ENCODE measurements at places on chromosomes 6 and 20.

DNA sequence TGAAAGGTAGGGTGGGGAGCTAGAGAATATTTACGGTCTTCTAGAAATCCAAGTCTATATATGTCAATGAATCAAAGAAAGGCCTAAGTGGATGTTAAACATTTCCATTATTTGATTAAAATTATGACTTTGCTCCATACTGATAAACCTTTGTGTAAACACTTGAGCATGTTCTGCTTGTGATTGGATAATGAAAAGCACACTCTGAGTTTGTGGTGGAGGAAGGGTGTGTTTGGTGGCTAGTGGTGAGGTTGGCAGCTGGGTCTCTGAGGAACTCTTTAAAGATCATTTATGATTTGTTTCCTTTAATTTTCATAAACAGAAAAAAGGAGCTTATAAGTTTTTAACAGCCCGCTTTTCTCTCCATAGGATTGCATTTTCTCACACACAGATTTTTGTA lies 84.7 kb downstream of the RFPL4B start:
- no peak for DNase-seq

DNA sequence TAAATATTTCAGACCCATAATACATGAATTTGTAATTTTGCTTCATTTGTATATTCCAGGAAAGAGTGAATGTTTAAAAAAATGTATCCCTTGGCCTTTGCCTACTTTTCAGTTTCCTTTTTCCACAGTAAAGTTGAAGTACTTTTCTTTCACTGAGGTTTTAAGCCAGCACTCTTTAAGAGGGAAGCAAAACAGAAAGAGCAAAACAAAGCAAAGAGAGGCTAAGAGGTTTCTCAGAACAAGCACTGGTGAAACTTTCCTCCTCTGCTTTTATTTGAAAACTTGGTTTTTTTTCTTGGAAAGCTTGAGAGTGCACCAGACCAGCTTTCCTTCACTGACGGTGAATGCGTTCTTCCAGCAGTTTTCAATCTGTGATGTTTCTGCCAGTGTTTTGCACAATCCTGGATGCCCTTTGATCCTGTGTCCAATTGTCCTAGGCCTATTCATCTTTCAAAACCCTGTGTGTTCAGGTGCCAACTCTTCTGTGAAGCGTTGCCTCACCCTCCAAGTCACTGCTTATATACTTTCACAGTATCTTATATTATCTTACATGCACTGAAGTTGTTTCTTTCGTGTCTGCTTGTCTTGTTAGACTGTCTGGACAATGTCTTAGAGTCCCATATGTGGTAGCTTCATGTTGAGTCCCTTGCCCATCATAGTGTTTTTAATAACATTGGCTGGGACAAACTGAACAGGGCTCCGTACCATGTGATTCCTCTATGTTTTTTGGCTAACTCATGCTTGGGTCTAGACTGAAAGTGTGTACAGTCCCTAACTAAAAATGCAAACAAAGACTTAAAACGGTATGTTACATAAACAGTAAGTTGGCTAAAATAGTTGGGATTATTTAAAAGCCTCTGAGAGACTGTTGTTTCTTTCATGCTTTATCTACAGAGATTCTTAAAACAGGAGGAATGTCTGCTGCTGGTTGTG lies 1.9 kb downstream of the RNF217 start:
- no peak for DNase-seq

- no peak for DNase-seq
Measured at GRCh38 chr6:150590446-150590845, 9.2 kb upstream of the PLEKHG1 start.

GRCh38 chr20:4946986-4947385 lies 54.3 kb downstream of the SLC23A2 start:
- DNase-seq: no peak

DNA sequence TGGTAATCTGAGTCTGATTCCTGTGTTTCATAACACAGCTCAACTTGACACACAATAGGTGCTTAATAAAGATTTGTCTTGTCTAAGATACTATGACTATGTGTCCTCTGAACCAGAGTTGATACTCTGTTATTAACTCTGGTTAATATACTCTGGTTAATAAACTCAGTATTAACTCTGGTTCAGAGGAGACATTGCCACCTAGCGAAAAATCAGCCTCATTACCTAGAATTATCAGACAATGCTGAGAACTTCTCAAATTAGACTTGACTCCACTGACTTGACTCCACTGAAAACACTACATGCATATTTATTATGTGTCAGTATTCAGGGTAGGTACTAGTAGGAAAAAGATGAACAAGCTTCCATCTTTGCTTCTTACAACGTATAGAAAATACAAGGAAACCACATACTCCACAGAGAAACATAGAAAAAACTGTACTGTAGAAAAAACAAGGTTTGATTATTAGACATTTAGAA lies 73.9 kb downstream of the AHI1 start:
- no peak for DNase-seq

- DNase-seq: no peak
Measured at GRCh38 chr6:87308970-87309369, 13.4 kb upstream of the SMIM8 start.

DNA sequence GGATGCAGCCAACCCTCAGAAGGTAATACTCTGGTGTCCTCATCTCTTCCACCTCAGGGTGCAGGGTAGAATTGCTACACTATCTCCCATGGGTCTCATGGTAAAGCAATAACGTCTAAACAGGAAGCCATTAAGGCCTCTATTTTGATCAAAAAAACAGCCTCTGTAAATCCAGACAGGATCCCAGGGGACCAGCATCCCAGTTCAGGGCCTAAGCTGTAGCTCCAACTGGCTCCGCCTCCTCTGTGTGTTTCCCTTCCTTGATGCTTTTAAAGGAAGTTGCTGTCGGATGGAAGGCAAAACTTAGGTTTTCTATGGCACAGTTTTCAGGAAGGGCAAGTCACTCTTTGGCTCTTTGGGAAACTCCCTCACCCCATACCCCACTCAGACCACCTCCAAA lies 222.0 kb downstream of the MAFB start:
- no peak for DNase-seq

DNA sequence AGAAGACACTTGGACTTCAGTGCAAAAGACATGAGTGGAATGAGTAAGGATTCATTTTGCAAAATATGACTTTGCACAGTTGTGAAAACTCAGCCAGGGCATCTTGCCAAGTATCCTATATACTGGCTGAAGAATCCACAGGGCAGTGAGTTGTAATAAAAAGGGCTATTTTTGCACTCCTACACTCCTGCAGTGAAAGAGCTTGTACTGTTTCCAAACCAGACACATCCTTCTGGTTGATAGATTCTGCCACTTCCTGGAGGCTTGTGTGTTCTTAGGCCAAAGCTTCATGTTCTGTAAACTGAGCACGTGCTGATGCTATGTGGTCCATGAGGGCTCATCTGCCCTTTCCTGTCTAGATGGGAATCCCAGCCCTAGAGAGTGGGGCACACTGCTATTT lies 34.9 kb downstream of the GMPR start:
- no peak for DNase-seq

DNA sequence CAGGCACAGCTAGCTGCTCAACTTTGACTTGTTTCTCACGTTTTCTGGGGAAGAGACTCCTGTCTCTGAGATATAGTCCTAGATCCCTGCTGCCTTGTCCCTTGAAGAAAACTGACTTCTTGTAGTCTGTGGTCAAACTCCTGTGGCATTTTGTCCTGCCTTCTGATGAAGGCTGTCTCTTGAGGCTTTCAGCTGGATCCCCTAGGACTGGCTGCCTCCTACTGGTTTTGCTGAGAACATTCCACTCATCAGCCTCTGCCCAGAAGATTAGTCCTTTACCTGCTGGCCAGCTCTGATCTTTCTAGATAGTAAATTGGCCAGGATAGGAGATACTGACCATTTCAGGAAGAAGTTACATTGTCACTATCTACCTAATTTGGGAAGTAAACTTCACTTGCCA lies 71.9 kb upstream of the CNR1 start:
- DNase-seq: no peak

GRCh38 chr20:51171141-51171540 lies 148.2 kb upstream of the KCNG1 start:
- DNase-seq: no peak

DNA sequence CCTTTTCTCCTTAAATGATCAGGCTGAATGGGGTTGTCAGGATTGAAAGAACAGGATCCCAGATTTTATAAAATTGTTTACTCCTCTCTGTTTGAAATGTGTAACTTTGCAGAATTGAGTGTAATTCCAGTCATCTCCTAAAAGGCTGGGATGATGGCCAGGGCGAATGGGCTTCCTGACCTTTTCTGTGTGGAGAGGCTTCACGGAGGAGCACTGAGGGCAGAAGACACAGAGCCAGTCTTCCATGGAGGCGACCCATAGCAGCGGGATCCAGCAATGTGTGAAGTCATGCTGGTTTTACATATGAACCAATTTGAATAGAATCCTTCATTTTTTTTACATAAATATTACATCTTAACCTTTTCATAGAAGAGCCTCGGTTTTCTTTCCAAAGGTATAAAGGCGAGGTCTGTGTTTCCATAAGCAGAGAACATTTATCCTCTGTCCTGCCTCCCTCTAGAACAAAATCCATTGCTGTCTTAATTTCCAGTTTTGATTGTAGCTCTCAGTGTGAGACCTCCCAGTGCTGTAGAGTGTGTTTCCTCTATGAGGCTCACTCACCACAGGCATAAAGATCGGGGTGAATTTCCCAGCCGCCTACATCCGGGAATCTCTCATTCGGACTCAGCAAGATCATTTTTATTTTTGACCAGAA lies 369.7 kb upstream of the FLRT3 start:
- no peak for DNase-seq

- no peak for DNase-seq
Measured at GRCh38 chr20:38603286-38603685, 1.7 kb downstream of the ARHGAP40 start.

- no peak for DNase-seq
Measured at GRCh38 chr6:25176466-25176865, 102.7 kb upstream of the CARMIL1 start.

- DNase-seq: no peak
Measured at GRCh38 chr6:15063253-15063853, 182.5 kb upstream of the JARID2 start.

GRCh38 chr20:45962031-45962755 lies 9.8 kb downstream of the ZNF335 start:
- no peak for DNase-seq

GRCh38 chr20:58327211-58327610 lies 17.7 kb downstream of the RAB22A start:
- no peak for DNase-seq

- no peak for DNase-seq
Measured at GRCh38 chr20:46023999-46024398, 5.0 kb upstream of the SLC12A5 start.

DNA sequence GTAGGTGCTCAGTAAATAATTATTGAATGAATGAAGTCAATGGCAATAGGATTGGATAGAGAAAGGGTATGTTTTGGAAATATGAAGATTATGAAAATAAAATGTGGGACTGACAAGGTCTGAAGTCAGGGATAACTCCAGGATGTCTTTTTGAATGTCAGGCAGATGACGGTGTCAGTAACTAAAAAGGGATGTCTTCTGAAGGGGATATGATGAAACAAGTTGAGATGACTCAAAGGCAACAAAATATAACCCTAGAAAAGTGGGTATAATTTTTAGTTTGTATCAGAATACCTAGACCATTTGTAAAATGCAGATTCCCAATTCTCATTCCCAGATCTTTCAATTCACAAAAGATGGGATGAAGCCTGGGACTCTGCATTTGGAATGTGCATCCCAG lies 257.3 kb upstream of the SGK1 start:
- DNase-seq: no peak

- no peak for DNase-seq
Measured at GRCh38 chr20:23637282-23638221, at the start of gene CST3. Gene CST3 (minus strand): TSS chr20:23637955. CDS start chr20:23637862, 93 bp downstream.

GRCh38 chr6:159640322-159640721 lies 52.7 kb downstream of the SOD2 start:
- no peak for DNase-seq

DNA sequence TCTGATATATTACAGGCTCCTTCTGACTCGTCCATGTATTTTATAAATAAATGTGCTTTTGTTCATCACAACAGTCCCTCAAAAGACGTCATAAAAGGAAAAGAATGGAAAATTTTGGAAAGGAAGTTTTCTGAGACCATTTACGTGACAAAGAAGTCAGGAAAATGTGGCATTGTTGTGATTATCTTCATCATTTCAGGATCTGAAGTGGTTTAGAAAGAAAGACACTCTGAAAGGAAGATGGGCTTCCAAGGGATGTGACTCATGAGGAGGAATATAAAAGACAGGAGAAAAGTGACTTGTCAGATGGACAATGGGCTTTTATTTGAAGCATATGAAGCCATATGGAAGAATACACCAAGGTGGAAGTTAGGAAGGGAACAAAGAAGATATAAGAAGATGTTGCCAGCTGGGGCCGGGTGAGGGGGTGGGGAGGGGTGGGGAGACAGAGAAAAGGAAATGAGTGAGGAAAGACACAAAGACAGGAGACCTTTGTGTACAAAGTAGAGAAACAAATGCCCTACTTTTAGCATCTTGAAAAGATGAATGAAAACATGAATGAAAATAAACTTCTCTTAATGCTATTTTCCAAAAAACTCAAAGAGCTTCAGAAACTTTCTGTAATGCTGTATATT lies 190.3 kb upstream of the PREP start:
- DNase-seq: no peak

DNA sequence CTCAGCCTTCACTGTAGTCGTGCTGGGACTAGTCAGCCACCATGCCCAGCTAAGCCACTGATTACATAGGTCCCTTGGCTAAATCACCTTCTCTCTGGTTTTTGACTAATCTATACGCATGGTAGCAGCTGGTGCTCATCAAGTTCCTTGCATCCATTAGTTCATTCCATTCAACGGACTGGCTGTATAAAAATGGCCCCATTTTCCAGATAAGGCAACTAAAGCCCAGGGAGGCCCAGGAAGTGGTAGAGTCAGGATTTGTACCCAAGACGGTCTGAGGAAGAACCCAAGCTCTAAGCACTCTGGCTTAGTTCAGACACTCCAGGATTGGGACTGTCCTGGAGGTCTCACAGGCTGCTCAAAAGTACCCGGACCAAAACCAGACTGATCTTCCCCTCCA lies 4.9 kb downstream of the E2F1 start:
- no peak for DNase-seq

- no peak for DNase-seq
Measured at GRCh38 chr20:10925767-10926166, 252.0 kb upstream of the JAG1 start.

DNA sequence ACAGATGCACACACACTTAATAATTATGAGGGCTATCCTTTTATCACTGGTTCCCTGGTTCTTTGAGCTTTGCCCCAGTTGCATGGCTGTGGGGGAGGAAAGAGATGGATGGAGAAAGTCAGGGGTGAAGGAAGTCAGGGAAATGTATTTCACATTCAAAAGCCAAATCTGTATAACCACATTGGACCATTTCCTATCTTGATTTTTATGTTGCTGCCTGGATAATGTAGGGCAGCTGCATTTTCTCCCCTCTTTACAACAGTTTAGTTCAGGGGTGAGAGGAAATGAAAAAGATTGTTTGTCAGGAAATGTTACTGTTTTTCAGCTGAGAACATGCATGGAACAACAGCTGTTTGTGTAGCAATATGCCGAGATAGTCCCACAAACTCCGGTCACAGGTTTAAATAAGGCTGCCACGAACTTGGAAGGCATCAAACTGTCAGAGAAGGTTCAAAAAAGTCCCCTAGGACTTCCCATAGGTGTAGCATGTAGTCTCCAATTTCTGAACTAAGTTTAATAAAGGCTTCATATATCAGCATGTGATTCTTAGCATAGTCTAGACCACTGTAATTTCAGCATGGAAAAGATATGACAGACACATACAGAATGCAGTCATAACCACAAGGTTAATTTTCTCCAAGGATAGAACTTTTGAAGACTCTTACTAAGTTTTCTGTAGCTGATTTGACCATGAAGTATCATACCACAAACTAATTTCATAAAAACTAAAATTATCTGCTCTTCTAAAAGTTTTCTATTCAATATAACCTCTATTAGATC lies 82.1 kb upstream of the COL21A1 start:
- DNase-seq: no peak

- DNase-seq: no peak
Measured at GRCh38 chr20:16224836-16225235, 348.4 kb downstream of the KIF16B start.
